Stimulated activated CD4-positive, alpha-beta T cell treated with anti-CD3 and anti-CD28 coated beads, Interleukin-15, amount 100 ng/mL, for 1 hour (primary cell): ENCODE measurements at places on chromosomes 1 and 21.

DNA sequence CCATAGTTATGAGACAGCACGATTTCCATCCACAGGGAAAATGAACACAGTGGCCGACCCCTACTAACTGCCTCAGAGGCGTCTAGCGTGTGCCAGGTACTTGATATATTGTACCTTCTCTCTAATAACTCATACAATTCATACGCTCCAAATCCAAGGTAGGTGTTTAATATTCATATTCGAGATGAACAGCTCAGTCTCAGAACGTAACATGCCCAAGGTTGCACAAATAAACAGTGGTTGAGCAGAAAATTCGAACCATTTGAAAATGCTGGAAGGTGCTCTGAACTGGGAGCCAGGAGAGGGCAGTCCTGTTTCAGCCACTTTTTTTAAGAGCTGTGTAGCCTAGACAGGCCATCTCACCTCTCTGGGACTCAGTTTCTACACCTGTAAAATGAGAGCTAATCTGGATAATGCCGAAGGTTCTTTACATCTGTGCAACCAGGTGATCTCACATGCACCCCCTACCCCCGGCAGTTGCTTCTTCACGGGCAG lies 7.9 kb downstream of the SLC45A3 start:
- DNase-seq, result no peak

DNA sequence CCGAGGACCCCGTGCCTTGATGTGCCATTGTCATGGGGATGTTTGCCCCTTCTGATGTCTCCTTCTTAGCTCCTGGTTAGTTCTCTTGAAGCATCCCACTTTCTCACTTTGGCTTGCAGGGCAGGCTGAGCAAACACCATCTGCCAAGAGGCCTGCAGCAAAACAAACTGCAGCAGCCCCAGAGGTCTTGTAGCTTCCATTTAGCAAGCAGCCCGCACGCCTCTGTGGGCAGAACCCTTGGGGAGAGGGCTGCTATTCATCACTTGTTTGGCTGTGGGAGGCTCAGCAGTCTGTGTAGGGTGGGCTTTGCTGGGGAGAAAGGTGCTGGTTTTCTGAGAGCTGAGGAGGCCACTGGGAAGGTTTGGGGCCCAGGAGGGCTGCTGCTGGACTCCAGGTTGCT lies 56.7 kb downstream of the KCNC4 start:
- no peak for DNase-seq

DNA sequence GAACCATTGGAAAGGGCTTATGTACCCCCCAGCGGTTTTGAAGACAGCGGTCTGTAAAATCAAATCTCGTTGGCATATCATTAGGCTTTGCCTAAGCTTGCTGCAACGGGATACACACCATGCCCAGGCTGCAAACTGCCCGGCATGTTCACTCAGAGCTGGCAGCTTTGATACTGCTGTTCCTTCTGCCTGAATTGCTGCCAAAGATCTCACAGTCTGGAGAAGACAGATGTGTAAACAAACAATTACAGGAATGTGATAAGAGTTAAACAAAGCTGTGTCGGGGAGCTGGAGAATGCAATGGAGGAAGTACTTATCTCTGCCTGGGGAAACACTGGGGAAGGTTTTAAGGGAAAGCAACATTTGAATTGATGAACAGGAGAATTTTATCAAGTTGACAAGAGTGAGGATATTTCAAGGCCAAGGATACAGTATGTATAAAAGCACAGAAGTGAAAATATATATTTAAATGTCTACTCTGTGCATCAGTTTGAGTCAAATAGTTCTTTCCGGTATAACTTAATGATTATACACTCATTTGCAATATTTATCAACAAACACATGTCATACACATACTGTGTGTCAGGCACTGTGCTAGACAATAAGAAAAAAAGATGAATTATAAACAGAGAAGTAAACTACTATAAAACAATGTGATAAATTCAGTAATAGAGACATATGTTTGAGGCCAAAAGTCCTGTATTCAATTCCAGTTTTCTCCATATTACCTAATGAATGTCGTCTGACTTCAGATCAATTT lies 29.9 kb downstream of the CHML start:
- DNase-seq, result no peak

DNA sequence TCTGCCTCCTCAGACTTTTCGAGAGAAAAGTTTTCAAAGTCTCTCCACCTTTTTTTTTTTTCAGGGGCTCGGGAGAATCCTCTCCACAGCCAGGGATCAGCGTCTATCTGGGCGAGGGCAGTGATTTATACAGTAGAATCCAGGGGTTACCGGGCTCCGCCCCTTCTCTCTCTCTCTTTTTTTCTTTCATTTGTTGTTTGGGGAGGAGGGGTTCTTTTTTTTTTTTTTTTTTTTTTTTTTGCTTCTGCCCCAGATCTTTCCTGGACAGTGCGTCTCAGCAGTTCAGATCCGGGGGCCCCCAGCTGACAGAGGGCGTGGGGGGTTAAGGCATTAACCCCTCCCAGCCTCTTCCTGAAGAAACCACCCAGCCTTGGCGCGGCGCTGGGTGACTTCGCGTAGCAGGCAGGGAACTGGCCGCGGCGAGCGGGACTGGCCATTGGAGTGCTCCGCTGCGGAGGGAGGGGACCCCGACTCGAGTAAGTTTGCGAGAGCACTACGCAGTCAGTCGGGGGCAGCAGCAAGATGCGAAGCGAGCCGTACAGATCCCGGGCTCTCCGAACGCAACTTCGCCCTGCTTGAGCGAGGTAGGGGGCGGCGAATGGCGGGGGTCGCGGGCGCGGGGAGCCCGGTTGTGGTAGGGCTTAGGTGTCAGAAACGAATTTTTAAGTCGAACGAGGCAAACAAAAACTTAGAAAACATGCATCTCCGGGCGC lies at the start of gene S1PR1:
Gene S1PR1, plus strand, starts transcription at position 504 of the 713 bp plus-strand sequence. CDS start 1,966 bp downstream, outside the sequence.
- DNase-seq, result peak; percentile 57

DNA sequence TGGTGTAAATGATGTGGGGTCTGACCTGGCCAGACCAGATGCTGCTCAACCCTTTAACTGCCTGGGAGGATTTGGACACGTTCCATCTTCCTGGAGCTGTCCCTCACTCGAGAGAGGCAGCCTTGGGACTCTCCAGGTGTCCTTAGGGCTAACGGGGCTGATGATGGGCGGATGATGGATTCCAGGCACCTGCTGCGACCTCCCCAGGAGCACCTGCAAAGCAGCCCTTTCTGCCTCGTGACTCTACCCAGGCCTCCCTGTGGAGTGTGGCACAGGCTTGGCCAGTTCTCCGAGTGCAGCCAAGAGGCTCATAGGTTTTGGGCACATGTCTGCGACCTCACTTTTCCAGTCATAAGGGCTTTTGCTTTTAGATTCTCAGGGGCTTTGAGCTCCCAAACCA lies 12.3 kb upstream of the TRIM17 start:
- DNase-seq, result no peak

DNA sequence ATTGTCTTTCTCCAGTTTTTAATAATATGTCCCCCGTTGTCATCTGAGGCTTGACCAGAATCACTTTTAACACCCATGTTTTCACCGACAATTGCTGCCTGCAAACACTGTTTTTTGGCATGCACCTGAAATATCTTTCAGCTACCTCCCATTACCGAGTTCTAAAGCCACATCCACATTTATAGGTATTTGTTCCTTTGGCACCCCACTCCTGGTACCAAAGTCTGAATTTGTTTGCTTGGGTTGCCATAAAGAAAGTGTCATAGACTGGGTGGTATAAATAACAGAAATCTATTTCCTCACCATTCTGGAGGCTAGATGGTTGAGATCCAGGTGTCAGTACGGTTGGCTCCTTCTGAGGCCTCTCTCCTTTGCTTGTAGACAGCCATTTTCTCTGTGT lies 94.2 kb downstream of the OBSCN start:
- DNase-seq, result no peak

DNA sequence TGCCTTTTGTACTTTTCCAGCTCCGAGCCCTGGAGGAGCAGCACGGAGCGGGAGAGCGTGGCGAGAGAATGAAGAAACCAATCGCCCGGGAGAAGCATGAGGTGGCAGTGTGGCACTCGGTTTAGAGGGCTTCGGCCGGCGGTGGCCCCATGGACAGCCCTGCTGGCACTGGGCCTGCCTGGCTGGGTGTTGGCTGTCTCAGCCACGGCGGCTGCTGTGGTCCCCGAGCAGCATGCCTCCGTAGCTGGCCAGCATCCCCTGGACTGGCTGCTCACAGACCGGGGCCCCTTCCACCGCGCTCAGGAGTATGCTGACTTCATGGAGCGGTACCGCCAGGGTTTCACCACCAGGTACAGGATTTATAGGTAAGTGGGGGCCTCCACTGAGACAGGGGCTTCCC lies 59.0 kb downstream of the BRINP2 start:
- DNase-seq, result no peak

DNA sequence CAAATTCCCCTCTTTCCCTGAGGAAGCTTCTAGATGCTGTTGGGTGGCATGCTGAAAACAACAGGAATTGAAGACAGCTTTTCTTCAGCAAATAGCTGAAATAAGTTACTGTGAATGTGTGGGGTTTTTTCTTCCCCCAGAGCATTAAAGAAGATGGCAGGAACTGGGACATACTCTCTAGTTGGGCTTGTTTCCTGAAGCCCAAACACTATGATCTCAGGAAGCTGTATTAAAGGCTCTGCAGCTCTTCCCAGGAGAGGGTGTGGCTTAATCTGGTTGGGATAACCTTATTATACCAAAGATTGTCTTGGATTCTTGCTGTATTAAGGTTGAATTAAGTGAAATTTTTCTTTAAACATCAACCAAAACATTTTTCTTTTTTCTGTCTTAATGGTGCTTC lies 64.9 kb upstream of the LMO4 start:
- DNase-seq, result no peak

DNA sequence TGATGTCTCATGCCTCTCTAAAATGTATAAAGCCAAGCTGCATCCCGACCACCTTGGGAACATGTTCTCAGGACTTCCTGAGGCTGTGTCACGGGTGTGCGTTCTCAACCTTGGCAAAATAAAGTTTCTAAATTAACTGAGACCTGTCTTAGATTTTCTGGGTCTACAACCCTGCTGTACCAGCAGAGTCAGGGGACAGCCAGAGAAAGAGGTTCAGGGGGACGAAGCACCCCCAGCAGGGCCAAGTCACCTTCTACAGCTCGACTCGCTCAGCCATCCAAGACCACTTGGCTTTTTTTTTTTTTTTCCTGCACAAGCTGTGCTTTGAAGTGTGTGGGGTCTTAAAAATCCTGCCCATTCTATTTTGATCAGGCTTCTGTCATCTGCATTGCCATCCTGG lies 28.5 kb upstream of the PDE9A start:
- no peak for DNase-seq

DNA sequence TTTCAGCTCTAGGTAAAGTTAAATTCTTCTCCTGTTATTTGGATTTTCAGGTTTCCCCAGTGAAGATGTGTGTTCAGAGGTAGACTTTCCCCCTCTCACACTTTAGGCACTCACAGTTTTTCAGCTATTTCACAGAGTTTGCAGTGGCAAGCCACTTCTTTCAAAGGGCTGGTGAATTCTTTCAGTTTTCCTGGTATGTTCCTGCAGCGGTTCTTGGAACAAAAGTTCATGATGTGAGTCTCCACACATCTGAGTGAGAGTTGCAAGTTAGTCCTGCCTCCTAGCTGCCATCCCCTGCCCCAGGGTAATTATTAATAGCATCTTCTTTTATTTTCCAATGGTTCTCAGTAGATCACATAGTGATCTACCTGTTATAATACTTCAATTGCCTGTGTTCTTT lies 27.3 kb upstream of the CD84 start:
- no peak for DNase-seq

- DNase-seq, result no peak
These were observed 136.5 kb downstream of the CSMD2 start for GRCh38 chr1:34028381-34029055.

- DNase-seq, result no peak
These were observed 7.2 kb downstream of the PARP1 start for GRCh38 chr1:226400519-226401354.

DNA sequence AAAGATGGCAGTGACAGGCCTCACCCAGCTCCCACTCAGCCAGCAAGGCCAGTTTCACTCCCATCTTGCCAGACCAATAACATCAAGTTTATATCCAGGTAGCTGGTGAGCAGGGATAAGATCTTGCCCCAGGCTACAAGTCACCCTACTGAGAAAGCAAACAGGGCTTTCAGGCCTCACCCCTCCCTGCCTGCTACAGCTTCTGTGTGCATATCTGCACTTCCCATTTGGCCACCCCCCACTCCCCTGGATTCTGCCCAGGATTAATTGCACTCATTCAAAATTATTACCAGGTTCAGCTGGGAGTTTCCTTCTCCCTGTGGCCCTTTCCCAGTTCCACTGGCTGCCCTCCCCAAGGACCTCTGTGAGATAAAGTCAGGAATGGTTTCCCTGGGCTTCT lies 352.1 kb downstream of the TBX15 start:
- DNase-seq, result no peak

DNA sequence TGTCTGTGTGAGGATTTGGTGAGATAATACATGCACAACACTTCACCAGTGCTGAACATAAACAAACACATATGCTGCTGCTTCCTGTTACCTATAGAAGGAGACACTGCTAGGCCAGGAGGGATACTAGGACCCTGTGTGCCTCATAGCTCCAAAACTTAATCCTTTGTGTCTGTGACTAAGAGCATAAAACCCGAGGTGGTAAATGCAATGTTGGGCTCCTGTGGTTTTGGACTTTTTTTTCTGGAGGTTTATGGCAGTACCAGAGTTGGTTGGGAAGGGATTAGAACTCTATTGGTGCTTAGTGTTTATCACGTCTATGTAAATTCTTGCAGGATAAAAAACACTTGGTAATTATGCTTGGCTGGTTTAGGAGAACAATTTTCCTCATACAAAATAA lies 122.9 kb downstream of the NUF2 start:
- DNase-seq, result no peak

DNA sequence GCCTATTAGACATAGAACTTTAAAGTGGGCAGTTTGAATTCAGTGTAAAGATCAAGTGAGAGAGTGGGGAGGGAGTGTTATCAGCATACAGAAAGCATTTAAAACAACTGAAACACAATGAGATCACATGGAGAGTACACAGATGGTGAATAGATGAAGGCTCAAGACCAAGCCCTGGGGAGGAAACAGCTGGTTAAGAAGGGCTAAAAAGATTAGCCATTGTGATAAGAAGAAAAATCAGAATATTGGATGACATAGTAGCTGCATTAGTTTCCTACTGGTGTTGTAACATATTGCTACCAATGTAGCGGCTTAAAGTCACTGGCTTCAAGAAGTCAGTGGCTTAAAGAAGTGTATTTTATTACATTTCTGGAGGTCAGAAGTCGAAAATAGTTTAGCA lies 443.4 kb upstream of the RGS18 start:
- DNase-seq, result no peak

GRCh38 chr1:219076326-219076937 lies 97.2 kb upstream of the LYPLAL1 start:
- no peak for DNase-seq

- DNase-seq, result no peak
These were observed 57.5 kb upstream of the GUCA2A start for GRCh38 chr1:42221952-42222606.

DNA sequence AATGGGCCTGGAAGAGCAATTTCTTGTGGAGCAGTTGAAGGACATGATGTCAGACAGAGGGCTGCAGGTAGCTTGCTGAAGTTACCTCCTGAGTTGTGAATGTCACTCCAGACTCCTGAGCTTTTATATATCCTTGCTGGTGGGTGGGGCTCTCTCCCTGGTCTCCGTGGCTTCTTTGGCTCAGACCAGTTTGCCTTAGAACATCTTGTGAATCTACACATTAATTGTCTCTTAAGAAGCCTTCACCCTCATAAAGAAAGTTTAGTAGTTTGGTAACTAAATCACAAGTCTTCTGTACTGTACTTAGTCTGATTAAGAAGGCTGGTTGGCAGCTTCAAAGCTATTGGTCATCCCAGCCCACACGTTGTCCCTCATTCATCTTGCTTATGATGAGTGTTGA lies at the start of gene KRTAP11-1:
Gene KRTAP11-1, minus strand, starts transcription at position 101 of the 400 bp plus-strand sequence. Its CDS starts 56 bp downstream, at position 45.
- no peak for DNase-seq

- no peak for DNase-seq
These were observed 26.5 kb downstream of the RUNX3 start for GRCh38 chr1:24903560-24903954.
